ENCODE measurements at places on chromosomes 5 and 9. TPM values are rescaled to one million over a fixed set of nuclear protein-coding genes. Genes with fewer than 3 reads are reported as not detected.

TLN1 gene
- total RNA-seq = 160 TPM

LIFR gene
- 60.8 TPM for total RNA-seq

SLC45A2 gene
- total RNA-seq = 6.4 TPM

RAB3C gene
- 14.0 TPM for total RNA-seq

DBH gene
- total RNA-seq = 0.11 TPM

FAM81B gene
- total RNA-seq = not detected

IFNB1 gene
- total RNA-seq = not detected

MRPL41 gene
- total RNA-seq = 18.1 TPM

C5orf58 gene
- total RNA-seq = not detected

CCL28 gene
- 13.4 TPM for total RNA-seq

LTC4S gene
- 1.1 TPM for total RNA-seq

SPATA31A5 gene
- not detected for total RNA-seq

CYLC2 gene
- total RNA-seq = not detected

SLC46A2 gene
- not detected for total RNA-seq

CER1 gene
- total RNA-seq = 0.88 TPM

PLPP6 gene
- total RNA-seq = 10.3 TPM

MEGF10 gene
- 32.7 TPM for total RNA-seq

MXD3 gene
- 14.5 TPM for total RNA-seq

SELENOP gene
- 304 TPM for total RNA-seq

MYMK gene
- 2.1 TPM for total RNA-seq

NTNG2 gene
- 34.3 TPM for total RNA-seq

OXCT1 gene
- total RNA-seq = 51.8 TPM

KIF27 gene
- 26.2 TPM for total RNA-seq

GHR gene
- total RNA-seq = 12.9 TPM

MATR3 gene
- total RNA-seq = 745 TPM

Measured in camera-type eye (tissue), 1 donor.